ENCODE measurements at places on chromosomes 1 and 21.

DNA sequence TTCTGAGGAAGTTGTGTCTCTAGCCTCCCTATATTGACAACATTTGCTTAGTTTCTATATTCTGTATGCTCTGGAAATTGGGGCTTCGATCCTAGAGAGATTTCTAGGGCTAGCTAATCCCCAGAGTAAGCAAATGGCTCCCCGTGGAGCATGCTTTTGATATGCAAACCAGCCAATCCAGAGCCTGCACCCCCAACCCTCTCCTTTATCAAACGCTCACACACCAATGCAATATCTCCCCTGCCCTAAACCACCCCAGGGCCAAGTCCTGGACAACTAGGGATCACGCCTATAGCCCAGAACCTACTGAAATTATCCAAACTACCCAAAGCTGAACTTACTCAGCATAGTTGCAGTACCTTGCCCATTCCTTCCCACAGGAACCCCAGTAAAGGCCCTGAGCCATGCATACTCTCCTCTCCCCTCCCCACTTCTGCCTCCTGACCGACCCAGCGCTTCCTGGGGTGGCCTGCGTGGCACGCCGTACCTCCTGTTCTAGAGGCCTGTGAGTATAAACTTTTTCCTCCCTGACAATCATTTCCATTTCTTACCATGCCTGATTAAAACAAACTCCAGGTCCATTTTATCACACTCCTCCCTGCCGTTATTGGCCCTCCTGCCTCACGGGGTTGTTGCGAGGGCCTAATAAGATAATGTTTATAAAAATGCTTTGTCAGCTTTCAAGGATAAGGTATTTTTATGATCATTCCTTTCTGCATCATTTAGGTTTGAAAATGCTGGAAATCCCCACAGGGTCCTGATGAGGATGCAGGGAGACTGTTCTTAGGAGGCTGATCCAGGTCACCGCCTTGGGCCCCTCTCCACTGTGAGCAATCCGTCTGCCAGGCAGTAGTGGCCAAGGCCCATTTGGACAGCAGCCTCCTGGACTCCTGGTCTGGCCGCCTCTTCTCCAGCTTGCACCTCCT lies 102.7 kb downstream of the TENT5C start:
- no peak for DNase-seq

DNA sequence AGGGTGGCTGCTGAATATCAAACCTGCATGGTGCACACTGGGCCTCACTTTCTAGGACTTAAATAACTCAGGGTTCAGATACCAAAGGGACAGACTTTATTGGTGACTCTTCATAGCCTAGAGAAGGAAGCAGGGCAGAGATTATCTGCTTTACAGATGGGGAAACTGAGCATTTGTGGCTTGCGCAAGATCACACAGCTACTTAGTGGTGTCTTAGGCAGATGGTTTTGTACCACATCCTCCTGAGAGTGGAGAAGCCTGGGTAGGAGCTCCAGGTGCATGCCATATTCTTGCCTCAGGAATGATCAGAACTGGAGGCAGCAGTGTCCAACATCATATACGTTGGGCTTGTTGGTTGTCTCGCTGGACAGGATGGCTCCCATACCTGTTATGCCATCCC lies 6.8 kb upstream of the DPH2 start:
- DNase-seq = no peak

DNA sequence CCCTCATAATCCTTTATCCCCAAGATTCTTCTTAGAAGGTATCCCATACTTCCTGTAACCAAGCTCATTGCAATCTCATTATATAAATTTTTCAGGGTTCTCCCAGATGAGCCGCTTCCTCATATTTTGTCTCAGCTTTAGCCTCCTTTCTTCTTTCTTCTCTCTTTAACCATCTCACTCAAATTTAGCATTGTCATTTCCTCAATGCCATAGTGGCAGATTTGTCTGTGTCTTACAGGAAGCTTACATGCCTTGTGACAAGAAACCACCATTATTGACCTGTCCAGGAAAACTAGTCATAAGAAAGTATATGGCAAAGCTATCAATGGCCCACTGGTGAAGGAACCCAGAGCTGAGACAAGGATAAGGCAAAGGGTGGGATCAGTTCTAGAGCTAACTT lies 6.0 kb upstream of the FCRL2 start:
- no peak for DNase-seq

DNA sequence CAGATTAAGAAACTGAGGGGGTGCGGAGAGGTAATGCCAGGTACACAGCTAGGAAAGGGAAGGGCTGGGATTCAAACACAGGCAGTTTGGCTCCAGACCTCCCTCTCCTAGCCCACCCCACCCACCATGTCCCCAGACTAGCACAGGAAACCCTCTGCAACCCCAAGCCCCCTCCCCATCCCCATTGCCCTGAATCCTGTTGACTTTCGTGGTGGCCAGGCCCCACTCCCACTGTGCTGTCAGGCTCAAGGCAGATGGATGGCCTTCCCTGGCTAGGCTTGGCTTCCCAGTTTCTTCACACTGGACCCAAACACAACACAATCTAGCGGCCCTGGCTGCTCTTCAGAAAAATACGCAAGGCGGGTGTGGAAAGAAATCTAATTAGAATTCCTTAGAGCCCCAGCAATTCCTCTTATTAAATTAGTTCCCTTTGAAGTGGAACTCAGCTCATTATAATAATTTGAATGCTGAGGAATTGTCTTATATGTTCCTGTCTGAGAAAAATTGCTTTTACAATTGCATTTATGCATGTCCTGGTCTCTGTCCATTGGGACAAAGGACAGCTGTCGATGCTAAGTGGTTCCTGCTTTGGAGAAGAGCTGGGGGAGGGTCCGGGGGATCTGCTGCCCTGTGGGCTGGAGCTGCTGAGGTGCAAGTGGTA lies 97.4 kb downstream of the SYF2 start:
- DNase-seq = no peak

DNA sequence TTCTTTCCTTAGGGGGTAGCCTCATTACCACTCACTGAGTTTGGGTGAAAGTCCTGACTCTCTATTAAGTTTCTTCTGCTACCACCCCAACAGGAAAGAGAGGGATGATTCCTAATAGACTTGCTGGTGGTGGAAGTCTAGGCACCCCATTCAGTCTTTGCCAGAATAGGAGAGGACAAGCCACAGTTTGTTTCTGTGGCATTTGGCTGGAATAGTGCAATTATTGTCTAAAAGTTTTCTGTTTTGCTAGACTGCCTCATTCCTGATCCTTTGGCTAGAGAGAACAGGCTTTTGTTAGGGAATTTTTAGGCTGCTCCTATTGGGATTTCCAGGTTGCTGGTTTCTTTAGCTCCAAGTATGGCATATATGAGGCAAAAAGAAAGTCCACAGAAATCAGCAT lies 9.9 kb upstream of the HJV start:
- DNase-seq = no peak

GRCh38 chr1:234517110-234517802 lies 38.3 kb upstream of the TARBP1 start:
- no peak for DNase-seq

DNA sequence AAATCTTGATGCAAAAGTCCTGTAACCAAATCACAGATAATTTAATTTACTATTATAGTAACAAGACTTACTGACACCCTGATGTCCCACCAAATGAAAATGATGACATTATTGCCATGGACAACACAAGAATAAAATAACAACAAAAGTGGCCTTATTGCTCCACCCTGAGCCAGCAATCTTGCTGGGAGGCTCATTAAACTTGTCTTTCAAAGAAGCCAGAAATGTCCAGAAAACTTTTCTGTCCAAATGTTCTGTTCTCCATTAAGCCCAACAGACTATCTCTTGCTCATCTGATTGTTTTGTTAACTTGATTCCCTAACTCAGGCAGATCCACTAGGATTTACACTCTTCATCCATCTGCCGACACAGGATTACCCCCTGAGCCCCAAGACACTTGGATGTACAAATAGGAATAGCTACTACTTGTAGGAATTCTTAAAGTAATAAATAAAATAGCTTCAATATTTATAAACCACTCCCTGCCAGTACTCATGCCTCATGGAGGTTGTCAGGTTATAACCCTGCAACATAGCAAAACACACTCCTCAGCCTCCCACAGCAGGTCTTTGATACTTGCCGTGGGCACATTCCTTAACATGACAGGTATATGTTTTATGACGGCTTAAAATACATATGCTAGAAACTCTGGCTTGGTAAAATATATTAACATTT lies 84.9 kb downstream of the PTPN14 start:
- DNase-seq = no peak

DNA sequence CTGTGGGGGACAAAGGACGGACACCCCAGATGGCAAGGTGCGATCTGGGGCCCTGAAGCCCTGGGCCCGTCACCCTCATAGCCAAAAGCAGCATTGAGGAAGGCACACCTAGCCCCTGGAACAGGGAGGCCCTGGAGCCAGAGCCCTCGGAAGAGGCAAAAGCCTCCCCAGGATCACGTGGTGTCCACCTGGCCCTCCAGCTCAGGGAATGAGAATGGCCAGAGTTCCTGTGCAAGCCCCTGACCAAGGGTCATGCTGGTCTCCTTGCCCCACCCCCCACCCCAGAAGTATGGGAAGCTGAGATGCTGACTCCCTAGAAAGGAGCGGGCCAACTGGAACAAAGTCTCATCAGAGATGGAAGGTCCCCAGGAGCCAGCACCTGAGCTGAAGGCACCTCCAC lies 1.0 kb upstream of the PDZK1IP1 start:
- no peak for DNase-seq

GRCh38 chr1:224434691-224435317 lies at the start of gene WDR26:
Gene WDR26 (minus strand): TSS chr1:224434797.
- peak; percentile 67 for DNase-seq

DNA sequence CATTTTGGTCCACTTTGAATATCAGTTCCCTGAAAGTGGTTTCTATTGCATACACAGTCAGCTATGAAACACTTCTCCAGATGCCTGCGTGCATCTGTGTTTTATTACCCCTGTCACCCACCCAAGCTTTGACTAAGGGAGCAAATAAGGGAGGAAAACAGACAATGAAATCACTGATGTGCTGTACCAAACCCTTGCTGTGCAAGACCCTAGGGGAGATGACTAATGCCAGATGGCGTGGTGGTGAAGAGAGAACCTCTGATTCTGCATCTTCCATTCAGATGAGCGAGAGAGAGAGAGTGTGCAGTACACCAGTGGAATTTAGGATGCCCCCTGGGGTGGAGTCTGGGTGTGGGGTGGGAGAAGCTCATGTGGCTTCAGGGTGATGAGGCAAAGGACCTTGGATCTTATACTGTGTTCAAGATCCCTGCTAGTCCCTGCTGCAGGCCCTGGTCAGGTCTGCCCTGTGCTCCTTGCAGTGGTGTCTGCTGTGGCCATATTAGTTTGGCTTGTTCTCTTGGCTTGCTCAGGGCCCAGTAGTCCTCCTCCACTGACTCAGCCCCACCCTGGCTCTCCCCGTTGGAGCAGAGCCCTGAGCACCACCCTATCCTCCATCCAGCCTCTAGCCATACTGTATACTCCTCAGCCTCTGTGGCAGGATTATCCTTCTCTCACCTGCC lies 18.5 kb downstream of the CLCA1 start:
- DNase-seq = no peak

DNA sequence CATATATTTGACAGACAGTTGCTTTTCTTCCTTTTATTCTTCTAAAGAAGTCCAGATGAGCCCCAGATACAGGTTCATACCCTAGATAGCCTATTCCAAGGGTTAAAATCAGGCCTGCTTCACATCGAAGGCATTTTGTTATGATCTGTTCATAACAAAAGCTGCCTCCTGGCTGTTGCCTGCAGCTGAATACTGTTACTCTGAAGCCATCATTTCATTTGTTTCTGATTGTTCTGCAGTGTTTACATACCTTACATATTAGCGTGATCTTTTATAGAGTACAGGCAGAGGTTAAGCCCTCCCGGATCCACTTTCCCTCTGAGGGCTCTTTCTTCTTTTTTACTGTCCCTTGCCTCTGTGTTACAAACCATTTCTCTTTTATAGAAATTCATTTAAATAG lies 219.0 kb upstream of the HOOK1 start:
- DNase-seq = no peak

DNA sequence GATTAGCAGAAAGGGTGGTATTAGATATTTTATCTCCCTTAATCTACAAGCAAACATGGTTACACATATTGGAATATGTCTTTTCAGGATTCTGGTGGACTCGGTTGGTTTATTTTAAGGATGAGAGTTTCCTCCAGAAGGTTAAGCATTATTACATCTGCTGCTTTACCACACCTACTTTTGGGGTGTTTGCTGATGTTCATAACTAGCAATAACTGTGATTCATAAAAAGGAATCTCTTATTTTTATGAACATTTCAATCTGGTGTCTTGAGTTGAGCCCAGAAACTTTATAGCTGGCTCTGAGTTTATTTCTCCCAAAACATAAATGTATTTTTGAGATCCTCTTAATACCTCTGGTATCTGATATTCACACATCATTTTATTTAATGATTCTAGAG lies 82.7 kb downstream of the LRRC8D start:
- no peak for DNase-seq

GRCh38 chr21:42051788-42052187 lies 19.3 kb upstream of the UMODL1 start:
- DNase-seq = no peak

DNA sequence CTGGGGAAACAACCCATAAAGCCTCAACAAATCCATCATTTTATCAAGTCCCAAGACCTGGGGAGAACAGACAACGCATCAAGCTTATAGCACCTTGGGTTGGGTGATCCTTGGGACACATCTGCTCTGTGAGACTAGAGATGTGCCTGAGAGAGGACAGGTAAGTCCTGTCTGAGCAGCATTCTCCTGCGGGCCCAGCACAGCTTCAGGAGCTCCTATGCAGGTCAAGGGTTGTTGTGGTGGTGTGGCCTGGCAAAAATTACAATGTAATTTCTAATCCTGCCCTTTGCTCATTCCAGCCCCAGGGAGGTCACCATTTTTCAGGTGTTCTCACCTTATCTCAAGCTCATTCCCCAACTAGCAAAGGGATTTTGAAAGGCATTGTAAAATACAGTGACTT lies 608.1 kb upstream of the CAMK1G start:
- no peak for DNase-seq

DNA sequence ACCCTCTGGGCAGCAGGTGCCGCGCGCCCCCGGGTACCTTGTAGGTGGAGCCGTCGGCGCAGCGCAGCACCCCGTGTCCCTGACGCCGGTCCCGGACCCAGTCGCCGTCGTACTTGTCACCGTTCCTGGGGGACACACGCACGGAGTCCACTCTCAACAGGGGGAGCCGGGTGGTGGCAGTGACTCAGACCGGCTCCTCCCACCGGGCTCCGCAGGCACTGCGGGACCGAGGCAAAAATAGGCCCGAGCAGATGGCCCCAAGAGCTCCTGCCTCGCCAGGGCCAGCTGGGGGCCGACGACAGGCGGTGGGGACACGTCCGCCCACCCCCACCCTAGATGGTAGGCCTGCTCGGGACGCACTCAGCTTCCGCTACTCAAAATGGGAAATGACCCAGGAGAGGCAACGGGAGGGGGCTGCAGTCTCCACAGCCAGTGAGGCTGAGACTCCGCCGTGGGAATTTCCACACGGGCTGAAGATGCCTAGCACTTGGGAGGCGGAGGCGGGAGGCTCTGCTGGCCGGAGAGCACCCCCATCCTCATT lies 6.3 kb downstream of the MORN1 start:
- DNase-seq = no peak

GRCh38 chr1:41416552-41417334 lies 55.5 kb downstream of the FOXO6 start:
- peak; percentile 27 for DNase-seq

- DNase-seq = no peak
These were observed 183.5 kb downstream of the HMCN1 start for GRCh38 chr1:185917646-185918045.

GRCh38 chr1:90614872-90615271 lies 102.2 kb downstream of the BARHL2 start:
- no peak for DNase-seq

All from activated CD4-positive, CD25-positive, alpha-beta regulatory T cell treated with anti-CD3 and anti-CD28 coated beads, Interleukin-2, amount 50 U/mL, for 16 hours (primary cell).